ENCODE measurements at places on chromosomes 1 and 21. TPM values are rescaled to one million over a fixed set of nuclear protein-coding genes. Genes with fewer than 3 reads are reported as not detected.

Gene PAQR6
- total RNA-seq: 2.3 TPM

Gene EDARADD
- total RNA-seq: 0.89 TPM

Gene VSIG8
- 0.35 TPM for total RNA-seq

Gene KRTAP21-2
- total RNA-seq: not detected

Gene TFF2
- not detected for total RNA-seq

- H3K27me3 ChIP-seq: no peaks in the 10 kb centered on the region
- no peak overlapping the region for H3K4me3 ChIP-seq
- no peak for DNase-seq
- peak overlapping the region; percentile 77 for H3K27ac ChIP-seq
These were observed 36.9 kb upstream of the RGS1 start for GRCh38 chr1:192538407-192539296.

- H3K36me3 ChIP-seq: no peaks in the 10 kb centered on the region
- peaks cover 14% of the 10 kb centered on the region for H3K27me3 ChIP-seq
- H3K4me3 ChIP-seq: no peak overlapping the region
- H3K4me1 ChIP-seq: no peaks in the 10 kb centered on the region
- no peak overlapping the region for H3K27ac ChIP-seq
These were observed 49.3 kb upstream of the GRIK3 start for GRCh38 chr1:37083603-37084002.

DNA sequence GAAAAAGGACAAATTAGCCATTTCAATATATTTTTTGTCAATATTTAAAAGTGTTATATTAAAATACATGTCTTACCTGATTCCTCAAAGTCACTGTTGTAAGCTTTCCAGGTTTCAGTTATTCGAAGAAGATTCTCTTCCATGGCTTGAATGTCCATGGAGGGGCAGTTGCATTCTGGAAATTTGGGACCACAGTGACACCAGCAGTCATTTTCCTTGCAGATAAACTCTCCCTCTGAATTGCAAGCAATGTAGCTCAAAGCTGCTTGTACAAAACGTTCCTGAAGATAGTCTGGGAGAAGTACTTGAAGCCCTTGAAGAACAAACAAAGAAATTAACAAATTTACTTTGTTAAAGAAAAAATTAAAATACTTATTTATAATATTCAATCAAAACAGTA, 251.7 kb downstream of the BRINP3 start:
- H3K4me3 ChIP-seq: no peak overlapping the region
- no peaks in the 10 kb centered on the region for H3K4me1 ChIP-seq
- H3K36me3 ChIP-seq: no peaks in the 10 kb centered on the region
- no peak overlapping the region for H3K27ac ChIP-seq
- DNase-seq: no peak
- H3K27me3 ChIP-seq: no peaks in the 10 kb centered on the region

DNA sequence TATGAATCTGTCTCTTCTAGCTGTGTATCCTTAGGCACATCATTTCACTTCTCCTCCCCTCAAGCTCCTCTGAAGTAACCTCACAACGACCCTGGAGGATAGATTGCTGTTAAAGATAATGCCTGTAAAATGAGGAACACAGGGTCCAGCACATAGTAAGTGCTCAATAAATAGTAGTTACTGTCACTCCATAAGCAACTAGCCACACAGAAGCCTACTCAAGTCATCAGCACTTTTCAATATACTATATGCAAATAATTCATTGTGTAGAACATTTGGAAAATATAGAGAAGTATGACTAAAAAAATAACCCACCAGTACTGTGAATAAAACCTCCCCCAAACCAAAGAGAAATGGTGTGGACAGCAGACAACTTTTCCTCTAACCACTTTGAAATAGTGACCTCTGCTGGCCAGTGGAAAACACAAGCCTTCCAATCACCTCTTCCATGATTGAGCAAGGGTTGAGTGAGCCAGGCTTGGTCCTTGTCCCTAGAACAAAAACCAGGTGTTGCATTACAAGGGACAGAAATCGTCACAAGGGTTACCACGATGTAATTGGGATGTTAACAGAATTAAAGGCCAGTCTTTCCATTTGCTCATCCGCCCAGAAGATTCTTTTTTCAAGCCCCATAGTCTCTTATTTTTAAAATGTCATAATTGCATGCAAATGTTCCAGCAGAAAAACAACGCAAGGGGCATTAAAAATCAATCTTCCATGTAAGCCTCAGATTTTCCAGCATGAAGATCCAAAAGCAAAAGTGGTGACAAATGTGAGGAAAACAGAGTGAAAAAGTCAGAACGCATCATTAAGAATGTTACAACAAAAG, 15.7 kb upstream of the GLIS1 start:
- no peak overlapping the region for H3K27ac ChIP-seq
- no peak for DNase-seq
- H3K36me3 ChIP-seq: no peaks in the 10 kb centered on the region
- H3K4me1 ChIP-seq: no peaks in the 10 kb centered on the region
- no peaks in the 10 kb centered on the region for H3K27me3 ChIP-seq
